Breast epithelium (tissue), 4 donors: ENCODE measurements at places on chromosomes 3 and 15. TPM values are rescaled to one million over a fixed set of nuclear protein-coding genes. Genes with fewer than 3 reads are reported as not detected.

CFAP92 gene
- total RNA-seq: 1.4 TPM

- no peak for DNase-seq
Measured at GRCh38 chr3:195460091-195460713, 17.4 kb upstream of the ACAP2 start.

- no peak for DNase-seq
Measured at GRCh38 chr3:14145670-14146380, 21.0 kb downstream of the TMEM43 start.

CD86 gene
- 7.5 TPM for total RNA-seq

DNA sequence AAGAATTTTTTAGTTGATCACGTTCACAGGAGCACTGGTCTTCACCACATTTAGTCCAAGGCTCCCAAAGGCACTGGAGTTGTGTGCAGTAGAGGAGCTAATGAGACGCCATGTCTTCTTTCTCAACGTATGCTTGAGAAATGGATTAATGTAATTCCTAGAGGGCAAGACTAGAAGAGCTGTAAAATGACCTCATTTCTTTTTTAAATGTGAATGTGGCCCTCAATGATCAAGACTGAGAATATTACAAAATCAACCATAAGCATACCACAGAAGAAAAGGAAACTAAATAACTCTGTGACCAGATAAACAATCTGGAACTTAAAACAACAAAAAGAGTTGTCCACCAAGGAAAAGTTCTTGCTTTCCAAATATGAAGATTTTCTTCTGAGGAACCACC is 112.1 kb upstream of the THBS1 start:
- DNase-seq: no peak

AKAP13 gene
- total RNA-seq: 259 TPM

GRCh38 chr3:10356461-10356981 is 35.6 kb upstream of the SEC13 start:
- DNase-seq: no peak

- no peak for DNase-seq
Measured at GRCh38 chr3:189689625-189690024, 58.4 kb downstream of the TP63 start.

- DNase-seq: no peak
Measured at GRCh38 chr3:44026220-44026865, 215.3 kb upstream of the TOPAZ1 start.

GRCh38 chr15:88623061-88623460 is 1.9 kb downstream of the AEN start:
- DNase-seq: no peak

ITGA11 gene
- total RNA-seq: 7.9 TPM

DNA sequence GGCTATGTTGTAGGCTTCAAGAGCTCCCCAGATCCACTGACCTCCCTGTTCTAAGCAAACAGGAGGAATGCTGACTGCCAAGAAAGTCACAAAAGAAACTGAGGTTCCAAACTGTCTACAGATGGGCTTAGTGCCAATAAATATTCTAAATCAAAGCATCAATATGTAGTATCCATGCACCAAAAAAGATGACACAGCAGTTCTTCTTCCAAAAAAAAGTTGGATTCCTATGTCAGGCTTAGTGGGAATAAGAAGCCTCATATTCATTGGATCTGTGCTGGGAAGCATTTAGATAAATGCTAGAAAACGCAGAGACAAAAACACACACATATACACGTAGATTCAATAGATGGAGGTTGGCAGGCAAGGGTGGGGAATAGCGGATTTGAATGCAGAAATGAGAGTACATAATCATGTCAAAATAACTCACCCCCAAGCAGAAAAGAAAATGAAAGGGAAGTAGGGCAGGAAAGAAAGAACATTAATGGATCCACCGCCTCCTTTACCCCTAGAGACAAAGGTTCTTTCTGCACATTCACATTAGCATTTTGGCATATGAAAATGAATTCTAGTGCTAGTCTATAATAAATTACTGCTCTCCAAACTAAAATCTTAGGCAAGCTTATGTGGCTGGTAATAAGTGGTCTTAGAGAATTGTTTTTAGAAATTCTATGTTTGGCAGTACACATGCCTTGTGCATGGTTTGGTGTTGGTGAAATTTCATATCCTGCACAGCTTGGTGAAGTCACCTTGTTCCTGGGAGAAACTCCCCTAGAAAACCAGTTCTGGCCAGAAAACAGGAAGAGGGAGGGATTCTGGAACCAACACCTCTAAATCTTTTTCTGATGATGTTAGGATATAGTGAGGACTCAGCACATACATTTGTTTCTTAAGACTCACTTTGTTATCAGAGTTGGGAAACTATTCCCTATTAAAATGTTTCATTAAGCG is 283.4 kb downstream of the LSAMP start:
- no peak for DNase-seq
